Activated T-cell treated with anti-CD3 and anti-CD28 coated beads, Interleukin-2, amount 50 U/mL, for 4 hours (primary cell): ENCODE measurements at places on chromosomes 11 and 22. TPM values are rescaled to one million over a fixed set of nuclear protein-coding genes. Genes with fewer than 3 reads are reported as not detected.

The MAFF gene
- 10.7 TPM for total RNA-seq

GRCh38 chr22:25582946-25583345, 18.5 kb downstream of the GRK3 start:
- no peak for DNase-seq

The ADM gene
- 0.43 TPM for total RNA-seq

DNA sequence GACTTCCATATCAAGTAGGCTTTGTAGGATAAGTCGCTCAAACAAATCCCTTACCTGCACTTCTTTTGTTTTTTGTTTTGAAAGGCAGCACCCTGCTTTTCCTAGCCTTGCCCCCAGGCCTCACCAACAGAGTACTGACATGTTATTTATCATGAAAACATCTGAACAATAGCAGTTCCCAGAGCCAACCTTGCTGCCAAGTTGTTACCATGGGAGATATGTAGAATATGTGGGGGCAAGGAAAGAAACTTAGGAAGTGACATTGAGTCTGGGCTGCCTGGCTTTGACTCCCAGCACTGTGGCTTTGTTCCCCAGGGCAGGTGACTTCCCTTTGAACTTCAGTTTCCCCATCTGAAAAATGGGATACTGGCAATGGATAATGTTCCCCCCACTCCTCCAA, 53.4 kb upstream of the CRYBB3 start:
- DNase-seq: no peak

The LRP5 gene
- 7.9 TPM for total RNA-seq

The ACRV1 gene
- not detected for total RNA-seq

DNA sequence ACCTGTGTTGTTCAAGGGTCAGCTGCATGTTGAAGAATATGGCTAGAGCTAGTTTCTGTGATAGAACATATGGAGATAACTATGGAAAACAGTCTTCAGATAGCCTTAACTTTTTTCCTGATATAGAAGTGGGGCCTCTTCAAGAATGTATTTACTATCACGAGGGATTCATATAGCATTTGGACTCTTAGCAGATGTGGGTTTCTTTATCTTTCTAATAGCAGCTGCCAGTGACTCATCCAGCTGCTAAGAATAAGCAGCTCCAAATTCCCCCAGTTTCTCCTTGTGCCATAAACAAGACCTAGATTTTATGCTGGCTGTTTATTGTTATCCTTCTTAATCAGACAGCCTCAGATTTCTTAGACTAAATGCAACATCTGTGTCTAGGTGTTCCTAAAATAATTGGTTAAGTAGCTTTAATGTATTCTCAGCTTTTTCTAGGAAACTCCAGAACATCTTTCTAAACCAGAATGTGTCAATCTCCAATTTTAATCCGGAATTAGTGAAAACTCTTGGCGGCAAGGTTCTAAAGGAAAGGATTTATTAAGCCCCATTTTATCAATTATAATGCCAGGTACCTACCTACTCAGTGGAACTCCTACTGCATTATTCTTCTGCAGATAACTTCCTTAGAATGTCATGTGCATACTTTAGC, 119.8 kb downstream of the CSTPP1 start:
- DNase-seq: no peak

DNA sequence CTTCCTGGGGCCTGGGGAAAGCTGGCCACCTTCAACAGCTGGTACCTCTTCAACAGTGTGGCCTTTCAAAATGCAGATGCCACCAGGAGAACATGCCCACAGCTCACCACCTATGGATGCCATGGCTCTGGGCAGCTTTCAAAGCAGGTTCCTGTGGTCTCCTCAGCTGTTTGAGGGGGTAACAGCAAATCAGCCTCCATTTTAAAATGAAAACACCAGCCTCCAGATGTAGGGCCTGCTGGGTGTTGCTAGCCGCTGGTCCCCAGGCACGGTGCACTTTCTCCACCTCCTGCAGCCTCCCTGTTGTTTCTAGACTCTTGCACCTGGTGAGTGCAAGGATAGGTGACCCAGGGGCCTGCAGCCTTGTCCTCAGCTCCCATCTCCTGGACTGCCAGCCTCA, 10.0 kb downstream of the CDPF1 start:
- DNase-seq: no peak

DNA sequence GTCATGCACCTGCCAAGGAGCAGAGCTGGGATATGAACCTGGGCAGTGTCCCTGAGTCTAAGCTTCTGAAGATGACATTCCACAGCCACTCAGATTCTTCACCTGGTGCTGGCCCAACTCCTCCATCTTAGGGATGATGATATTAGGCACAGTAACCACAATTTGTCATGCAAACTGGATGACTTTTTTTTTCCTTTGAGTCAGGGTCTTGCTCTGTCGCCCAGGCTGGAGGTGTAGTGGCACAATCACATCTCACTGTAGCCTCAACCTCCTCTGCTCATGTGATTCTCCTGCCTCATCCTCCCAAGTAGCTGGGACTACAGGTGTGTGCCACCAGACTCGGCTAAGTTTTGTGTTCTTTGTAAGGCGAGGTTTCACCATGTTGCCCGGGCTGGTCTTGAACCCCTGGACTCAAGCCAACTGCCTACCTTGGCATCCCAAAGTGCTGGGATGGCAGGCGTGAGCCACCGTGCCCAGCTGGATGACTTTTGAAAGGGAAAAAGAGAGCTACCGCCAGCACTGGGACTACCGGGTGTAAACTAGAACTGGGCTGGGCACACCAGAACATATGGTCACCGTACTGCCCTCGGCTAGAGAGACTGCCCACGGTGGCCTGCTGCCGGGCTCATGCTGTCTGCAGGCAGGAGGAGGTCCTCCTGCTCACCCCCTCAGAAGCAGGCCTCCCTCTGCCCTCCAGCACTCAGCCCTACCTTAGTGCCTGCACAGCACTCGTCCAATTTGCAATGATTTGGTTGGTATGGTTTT, 77.7 kb downstream of the NAT10 start:
- DNase-seq: no peak

DNA sequence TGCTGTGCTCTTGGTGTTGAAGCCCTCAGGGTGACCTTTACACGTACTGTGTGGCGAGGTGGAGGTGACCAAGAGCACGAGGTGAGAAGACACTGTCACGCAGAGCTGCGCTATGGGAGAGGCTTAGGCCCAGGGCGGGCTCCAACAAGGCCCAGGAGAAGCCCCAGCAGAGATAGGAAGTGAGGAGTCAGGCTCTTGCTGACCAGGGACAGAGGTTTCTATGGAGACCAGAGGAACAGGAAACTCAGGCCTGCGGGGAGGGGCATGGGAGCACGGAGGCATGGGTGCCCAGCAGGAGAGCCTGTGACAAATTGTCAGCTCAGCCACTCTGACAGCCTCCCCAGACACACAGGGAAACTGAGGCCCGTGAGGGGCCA, 15.8 kb downstream of the DGKZ start:
- DNase-seq: no peak

DNA sequence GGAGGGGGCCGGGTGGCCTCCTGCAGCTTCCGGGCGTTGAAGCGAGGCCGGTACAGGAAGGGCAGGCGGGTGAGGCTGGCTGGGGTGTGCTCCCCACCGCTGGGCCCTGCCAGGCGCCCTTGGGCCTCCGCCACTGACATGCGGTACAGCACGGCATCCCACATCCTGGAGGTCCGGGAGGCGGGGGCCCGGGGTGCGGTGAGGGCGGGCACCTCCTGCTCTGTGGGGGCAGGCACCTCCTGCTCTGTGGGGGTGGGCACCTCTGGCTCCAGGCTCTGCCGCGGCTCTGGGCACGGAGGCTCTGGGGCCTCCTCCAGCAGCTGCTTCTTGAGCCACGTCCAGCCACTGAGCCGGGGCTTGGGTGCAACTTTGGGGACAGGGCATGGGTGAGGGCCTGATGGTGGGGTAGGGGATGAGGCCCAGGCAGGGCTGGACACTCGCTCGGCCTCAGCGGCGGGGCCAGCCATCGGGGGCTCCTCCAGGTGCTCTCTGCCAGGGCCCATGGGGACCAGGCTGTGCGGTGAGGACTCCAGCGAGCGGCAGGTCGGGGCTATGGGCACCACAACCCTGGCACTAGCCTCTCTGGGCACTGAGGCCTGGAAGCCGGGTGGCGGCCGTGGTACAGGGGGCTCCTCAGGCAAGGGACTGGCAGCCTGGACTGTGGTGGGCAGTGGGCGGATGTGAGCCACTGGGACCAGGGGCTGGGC, 2.3 kb downstream of the PRR33 start:
- DNase-seq: peak; percentile 55

The APOBEC3A gene
- total RNA-seq: not detected

GRCh38 chr11:2142762-2143202, 3.6 kb upstream of the IGF2 start:
- no peak for DNase-seq

DNA sequence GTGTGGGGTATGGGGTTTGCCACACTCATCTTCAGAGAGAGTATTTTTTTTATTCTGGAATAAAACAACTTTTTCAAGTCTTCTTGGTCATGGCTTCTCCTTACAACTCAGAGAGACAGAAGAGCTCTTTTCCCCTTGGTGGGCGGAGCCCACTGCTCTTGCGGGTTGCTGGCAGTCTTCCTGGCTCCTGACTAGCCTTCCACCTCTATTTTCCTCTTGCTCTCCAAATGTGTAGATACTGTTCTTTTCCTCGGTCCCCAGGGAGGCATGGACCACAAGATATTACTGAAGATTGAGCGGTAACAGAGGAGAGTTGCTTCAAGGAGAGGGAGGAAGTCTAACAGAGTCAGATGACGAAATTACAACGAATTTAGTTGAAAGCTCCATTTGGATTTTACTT, 210.6 kb downstream of the NTM start:
- DNase-seq: no peak

The SLC17A6 gene
- total RNA-seq: not detected

- DNase-seq: no peak
Measured at GRCh38 chr22:35792506-35792905, 74.8 kb downstream of the APOL5 start.

- DNase-seq: no peak
Measured at GRCh38 chr11:1178201-1178885, 20.6 kb downstream of the MUC5AC start.

DNA sequence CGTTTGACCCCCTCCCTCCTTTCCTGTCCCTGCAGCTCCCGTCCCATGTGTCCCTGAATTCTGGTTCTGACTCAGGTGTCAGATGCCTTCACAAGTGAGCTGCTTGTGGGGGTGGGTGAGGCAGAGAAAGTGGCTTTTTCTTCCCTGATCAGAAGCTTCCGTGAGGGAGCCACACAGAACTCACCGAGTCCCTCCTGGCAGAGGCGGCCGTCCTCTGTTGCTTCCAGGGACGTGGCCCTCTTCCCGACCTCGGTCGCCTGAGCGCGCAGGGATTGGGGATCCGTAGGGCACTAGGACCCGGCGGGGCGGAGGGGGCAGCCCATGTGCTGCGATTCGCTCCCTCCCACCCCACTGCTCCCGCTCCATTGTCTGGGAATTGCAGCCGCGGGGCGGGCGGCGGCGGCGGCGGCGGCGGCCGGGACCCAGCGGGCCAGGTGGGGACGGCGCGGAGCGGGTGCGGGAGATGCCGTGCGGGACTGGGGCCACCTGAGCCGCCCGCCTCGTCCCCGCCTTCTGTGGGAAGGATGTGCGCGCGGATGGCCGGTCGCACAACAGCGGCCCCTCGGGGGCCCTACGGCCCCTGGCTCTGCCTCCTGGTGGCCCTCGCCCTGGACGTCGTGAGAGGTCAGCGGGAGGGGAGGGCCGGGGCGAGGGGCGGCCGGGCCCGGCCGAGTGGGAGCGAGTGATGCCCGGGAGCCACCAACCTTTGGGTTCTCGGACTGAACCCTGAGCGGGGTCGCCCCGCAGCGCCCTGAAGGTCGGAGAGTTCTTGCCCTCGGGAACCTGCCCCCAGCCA, at the start of gene TMEM132A:
Gene TMEM132A, plus strand, starts transcription at position 351 of the 796 bp plus-strand sequence. Its CDS starts 174 bp downstream, at position 525.
- no peak for DNase-seq

The OR4C46 gene
- not detected for total RNA-seq

The MDK gene
- total RNA-seq: 2.1 TPM

The MTNR1B gene
- not detected for total RNA-seq

DNA sequence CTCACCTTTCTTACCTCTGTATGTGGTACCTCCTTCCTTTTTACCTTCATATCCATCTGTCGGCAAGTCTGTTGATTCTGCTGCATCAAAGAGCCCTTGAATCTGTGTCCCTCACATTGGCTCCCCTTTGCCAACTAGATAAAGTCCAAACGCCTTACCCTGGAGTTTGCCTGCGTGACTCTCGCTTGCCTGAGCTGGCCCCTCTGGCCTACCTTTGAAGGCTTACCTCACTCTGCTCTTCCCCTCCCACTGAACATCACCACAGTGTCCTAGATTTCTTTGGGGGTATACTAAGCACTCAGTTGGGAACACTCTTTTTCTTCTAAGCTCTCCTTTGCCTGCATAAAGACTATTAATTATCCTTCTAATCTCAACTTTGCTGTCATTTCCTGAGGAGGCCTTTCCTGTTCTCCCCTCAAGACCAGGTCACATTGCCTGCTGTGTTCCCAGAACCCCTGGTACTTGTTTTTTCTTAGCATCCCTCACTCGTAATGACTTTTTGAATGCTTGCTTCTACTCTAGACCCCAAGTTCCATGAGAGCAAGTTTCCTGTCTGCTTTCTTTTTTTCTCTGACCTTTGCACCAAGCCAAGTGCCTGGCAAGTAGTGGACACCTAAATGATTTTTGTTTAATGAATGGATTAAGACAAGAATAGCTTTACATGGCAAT, 67.8 kb upstream of the ADORA2A start:
- no peak for DNase-seq

- no peak for DNase-seq
Measured at GRCh38 chr11:76742902-76743301, 40.3 kb upstream of the TSKU start.

- DNase-seq: no peak
Measured at GRCh38 chr11:129951866-129952262, 50.8 kb downstream of the PRDM10 start.

DNA sequence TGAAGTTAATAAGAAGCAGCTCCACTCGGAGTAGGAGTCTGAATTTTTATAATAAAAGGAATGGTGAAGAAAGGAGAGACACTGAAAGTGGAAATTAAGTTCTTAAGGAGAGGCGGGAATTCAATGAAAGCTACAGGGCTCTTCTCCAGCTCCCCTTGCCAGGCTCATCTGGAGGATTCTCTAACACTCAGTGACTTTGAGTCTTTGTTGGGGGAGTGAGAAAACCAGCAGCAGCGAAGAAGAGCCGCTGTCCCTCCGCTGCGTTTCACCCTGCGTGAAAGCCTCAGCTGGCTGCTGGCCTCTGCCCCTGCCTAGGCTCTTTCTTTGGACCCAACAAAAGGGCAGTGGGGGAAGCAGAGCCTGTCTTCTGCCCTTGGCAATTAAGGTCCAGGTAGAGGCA, 113.0 kb downstream of the NTM start:
- no peak for DNase-seq

The ANO9 gene
- 21.7 TPM for total RNA-seq

The COPB1 gene
- 104 TPM for total RNA-seq
